ENCODE measurements at places on chromosomes 1 and 21.

DNA sequence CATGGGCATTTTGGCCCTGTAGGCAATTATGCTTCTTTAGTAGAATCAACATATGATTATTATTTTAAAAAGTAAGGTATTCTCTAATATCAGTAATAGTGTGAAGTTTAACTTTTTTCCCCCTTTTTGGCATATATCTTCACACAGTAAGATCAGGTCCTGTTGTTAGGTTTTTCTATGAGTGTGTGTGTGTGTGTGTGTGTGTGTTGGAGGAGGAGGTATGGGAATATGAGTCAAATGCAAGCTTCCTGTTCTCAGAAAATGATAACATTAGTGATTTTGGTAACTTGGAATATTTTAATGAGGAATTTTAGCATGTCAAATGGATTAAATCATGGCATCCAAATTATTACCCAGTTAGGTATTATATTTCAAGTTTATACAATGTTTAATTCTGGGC is 65.8 kb upstream of the BCL10 start:
- DNase-seq, result no peak

DNA sequence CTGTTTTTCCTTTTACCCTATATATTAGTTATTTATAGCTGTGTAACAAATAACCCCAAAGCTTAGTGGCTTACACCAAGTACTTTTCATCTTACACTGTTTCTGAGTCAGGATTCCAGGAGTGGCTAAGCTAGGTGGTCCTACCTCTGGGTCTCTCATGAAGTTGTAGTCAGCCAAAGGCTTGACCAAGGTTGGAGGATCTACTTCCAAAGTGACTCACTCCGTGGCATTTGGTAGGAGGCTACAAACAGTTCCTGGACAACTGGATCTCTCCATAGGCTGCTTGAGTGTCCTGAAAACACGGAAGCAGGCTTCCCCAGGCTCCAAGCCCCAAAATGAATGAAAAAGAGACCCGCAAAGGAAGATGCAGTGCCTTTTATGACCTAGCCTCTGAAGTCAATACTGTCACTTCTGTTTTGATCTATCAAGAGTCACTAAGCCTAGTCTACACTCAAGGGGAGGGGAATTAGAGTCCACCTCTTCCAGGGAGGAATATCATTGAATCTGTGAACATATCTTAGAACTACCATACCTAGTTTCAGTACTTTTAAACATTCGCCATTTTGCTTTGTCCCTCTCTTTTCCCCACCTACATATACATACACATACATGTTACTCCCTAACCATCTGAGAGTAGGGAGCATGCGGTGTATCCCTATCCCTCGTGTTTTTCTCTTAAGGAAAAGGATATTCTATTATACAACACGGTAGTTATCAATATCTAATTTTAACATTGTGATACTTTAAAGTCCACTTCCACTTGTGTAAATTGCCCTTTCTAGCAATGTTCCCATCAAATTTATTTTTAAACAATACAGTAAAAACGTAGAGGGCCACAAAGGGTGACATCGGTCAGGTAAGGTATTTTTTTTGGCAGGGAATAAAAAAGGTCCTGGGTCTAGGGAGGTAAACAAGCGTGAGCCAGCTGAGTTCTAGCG is 67.2 kb downstream of the SLC35A3 start:
- DNase-seq, result peak; percentile 11

DNA sequence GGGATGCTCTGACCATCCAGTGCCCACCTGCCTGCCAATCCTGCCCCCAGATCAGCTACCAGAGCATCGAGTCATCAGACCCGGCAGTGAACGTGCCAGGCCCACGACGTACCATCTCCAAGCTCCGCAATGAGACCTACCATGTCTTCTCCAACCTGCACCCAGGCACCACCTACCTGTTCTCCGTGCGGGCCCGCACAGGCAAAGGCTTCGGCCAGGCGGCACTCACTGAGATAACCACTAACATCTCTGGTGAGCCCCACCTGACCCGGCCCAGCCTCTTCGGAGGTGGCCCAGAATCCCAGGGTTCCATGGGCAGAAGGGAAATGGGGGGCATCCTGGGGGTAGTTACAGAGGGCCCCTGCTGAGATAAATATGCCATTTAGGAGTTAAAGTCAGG is 43.1 kb downstream of the PTPRU start:
- DNase-seq, result no peak

DNA sequence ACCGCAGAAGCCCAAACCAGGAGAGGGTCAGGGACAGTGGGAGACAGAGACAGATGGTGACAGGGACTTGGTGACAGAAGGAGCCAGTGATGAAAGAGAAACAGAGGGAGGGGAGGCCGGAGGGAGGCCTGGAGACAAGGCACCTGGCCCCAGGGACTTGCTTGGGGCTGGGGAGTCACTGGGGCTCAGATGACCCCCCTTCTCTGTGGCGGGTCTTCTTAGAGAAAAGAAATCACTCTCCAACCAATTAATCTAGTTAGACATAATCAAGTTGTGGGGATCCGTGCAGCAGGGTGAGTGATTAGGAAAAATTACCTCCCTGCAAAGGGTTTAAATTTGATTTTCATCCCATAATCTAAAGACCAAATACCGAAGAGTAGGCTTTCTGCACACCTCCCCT is 519.8 kb downstream of the PTPRU start:
- DNase-seq, result no peak

DNA sequence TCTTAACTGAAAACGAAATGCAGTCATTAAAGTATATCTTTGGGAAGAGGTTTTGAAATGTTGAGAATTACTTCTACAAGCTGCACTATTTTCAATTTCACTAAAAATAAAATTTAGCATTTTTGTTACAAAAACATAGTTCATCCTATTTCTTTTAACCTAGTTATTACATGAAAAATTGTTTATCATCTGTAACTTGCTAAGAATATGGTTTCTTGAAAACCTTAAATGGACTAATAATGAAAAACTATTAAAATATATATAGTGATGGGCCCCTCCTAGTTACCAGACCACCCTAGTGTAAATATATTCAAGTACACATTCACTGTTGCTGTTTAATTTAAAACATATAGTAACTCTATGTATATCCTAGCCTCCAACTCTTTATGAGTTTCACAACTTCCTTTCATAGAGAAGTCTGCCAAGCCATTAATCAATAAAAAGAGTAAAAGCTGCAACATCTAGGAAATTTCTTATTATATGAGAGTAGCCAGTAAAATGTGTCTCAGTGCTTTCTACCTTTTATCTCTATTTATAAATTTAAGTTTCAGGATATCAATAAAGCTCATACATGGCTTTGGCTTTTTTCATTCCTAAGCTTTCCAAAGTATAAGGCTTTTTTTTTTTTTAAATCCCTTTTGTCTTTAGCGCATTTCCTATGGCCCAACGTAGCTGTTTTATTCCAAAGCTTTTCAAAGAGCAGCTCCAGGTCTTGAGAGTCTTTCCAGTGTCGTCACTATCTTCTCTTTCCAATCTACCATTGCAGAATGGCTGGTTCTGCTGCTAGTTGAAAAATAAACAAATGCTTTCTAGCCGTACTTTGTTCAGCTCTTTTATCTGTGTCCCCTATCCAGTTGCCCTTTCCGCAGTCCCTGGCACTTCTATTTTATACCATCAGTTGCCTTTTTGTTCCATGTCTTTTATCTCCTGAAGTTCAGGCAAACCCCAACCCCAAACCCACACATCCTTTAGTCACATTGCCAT is 6.5 kb downstream of the IRF2BP2 start:
- DNase-seq, result no peak

DNA sequence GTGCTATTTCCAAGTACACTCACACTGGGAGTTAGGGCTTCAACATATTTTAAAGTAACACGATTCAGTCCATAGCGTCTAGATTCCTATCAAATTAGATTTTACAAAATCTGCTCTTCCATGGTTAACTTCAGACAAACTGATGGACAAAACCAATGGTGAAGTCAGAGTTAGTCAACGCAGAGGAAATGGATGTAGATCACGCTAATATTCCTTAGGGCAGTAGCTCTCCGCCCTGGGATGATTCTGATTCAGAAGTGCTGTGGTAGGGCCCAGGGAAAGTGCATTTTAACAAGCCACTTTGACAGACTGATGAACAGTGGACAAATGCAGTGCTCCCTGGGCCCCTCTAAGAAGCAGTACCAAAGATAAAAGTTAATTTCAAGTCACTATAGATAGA is 83.2 kb downstream of the HIVEP3 start:
- DNase-seq, result no peak

DNA sequence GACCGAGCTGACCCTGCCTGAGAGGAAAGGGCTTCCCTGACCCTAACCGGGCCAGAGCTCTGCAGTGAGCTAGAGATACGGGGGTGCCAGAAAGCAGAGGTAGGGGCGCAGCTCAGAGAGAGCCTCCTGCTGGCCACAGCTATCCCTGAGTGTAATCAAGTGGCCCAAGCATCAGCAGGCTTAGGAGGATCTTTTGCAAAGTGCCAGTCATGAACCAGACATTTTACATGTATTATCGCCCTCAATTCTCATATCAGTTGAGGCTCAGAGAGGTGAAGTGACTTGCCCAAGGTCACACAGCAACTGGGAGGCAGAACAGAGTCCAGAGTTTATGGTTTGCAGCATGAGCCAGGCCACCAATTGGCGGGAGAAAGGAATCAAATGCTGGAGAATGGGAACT is 7.0 kb upstream of the ID3 start:
- no peak for DNase-seq

DNA sequence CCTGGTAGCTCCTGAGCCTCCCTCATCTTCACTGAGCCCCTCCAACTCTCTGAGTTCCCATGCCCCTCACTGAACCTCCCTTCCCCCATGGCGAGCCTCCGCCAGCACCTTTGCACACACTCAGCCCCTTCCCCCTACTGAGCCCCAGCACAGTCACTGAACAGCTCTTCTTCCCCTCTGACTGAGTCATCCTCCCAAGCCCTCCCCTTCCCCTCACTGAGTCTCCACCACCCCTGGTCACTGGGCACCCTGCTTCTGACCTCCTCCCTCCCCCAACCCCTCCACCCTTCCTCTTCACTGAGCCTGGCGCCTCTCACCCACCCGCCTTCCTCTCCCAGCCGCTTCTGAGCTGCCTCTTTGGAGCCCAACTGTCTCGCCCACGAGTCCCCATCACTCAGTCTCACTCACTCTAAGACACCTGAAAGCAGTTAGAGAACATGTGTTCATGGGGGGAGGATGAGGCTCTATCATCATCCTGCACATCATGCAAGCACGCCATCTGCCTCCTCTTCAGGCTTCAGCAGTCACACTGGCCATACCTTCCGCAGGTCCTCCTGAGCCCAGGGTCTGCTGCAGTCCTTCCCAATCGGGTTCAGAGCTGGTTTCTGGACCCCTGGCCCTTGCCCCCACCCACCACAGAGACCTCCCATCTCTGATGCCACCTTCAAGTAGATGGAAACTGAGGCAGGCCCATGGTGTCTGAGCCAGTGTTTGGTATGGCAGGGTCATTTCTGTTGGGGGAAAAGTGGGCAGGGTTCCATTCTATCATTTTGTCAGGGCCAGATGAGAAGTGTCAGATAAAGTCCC is 2.0 kb upstream of the TRNP1 start:
- DNase-seq, result no peak

DNA sequence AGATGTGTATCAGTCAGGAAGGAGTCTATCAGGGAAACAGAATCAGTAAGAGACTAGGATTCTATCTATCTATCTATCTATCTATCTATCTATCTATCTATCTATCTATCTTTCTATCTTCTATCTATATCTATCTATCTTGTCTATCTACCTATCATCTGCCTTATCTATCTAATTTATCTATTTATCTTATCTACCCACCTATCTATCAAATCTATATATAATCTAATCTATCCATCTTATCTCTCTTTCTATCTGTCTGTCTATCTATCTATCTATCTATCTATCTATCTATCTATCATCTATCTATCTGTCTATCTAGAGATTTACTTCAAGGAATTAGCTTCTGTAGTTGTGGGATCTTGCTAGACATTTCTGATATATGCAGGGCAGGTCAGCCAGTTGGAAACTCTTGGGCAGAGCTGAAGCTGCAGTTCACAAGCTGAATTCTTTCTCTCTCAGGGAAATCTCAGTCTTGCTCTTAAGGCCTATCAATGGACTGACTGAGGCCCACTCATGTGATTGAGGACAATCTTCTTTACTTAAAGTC is 140.2 kb upstream of the JUN start:
- no peak for DNase-seq

DNA sequence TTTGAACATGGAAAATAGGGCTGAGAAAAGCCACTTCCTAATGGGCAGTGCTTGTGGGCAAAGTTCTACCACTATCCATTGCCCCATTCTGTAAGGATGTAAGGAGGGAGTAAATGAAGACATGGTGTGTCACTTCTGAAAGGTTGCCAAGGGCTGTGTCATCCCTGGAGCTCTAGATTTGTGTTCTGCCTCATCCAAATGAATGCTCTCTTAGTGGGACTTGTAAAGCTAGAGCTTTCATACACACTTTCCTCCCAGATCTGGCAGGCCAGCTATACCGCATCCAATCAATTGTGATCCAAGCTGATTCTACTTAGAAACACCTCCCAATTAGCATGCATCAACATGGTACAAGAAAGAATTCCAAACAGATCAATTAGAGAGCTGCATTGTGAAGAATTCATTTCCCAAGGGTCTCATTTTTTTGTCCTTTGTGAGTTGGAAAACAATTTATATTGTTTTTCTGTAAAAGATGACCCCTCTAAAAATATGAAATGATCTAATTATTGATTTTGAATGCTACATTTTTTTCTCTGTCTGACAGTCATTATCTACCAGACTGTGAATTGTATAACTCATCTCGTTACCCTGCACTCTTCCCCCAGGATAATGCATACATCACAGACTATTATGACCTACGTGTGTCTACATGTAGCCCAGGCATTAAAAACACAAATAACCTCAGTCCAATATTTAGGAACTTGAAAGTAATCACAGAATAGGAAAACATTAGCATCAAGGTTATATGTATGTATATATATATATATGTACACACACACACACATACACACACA is 117.1 kb upstream of the DUSP10 start:
- no peak for DNase-seq

DNA sequence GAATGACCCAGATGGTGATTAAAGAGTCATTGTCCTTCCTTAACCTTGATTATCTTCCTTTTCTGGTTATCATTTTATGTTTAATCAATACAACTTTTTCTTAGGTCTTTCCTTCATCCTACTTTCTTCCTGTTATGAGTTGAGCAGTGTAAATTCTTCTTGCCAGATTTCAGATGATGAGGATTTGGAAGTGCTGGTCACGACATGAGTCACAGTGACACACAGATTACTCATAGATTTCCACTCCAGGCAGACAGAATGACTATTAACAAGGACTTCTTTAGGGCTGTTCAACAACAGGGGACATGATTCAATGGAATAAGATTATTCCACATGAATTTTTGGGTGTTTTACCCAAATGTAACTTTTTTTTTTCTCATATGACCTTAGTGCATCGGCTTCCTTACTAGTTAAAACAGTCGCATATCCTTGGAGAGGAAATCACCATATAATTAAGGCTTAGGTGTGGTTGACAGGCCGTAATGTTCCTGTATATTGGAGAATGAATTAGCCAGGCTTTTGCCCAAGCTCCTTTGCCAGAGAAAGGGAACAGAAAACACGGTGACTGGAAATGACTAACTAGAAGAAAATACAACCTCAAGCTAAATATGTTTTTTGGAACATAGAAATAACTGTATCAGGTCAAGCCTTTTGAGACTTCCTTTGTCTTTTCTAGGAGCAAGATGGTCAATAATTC is 44.2 kb downstream of the PRRX1 start:
- DNase-seq, result no peak

GRCh38 chr1:53642215-53642555 is 96.8 kb downstream of the GLIS1 start:
- DNase-seq, result no peak

All from activated CD4-positive, alpha-beta T cell treated with anti-CD3 and anti-CD28 coated beads, Interleukin-2, Interleukin-4, amounts not matched to agents 100 ng/mL and 50 ng/mL, durations not matched to agents 16 hours and 8 hours (primary cell).